ENCODE measurements at places on chromosomes 12 and 14. TPM values are rescaled to one million over a fixed set of nuclear protein-coding genes. Genes with fewer than 3 reads are reported as not detected.

GRCh38 chr12:132445884-132446632 is 43.9 kb upstream of the FBRSL1 start:
- peaks cover 4% of the 10 kb centered on the region for H3K36me3 ChIP-seq
- peaks cover 11% of the 10 kb centered on the region for H3K4me1 ChIP-seq
- DNase-seq: no peak
- H3K27ac ChIP-seq: peak overlapping the region; percentile 94

GRCh38 chr14:32225378-32225920 is 22.4 kb upstream of the RNU6-8 start:
- no peak overlapping the region for H3K27ac ChIP-seq
- H3K4me3 ChIP-seq: no peak overlapping the region
- DNase-seq: no peak
- H3K36me3 ChIP-seq: no peaks in the 10 kb centered on the region
- H3K4me1 ChIP-seq: peaks cover 6% of the 10 kb centered on the region
- H3K27me3 ChIP-seq: no peaks in the 10 kb centered on the region

GRCh38 chr12:103933237-103933636 is 3.0 kb downstream of the HSP90B1 start:
- no peaks in the 10 kb centered on the region for H3K27me3 ChIP-seq
- no peak for DNase-seq

DNA sequence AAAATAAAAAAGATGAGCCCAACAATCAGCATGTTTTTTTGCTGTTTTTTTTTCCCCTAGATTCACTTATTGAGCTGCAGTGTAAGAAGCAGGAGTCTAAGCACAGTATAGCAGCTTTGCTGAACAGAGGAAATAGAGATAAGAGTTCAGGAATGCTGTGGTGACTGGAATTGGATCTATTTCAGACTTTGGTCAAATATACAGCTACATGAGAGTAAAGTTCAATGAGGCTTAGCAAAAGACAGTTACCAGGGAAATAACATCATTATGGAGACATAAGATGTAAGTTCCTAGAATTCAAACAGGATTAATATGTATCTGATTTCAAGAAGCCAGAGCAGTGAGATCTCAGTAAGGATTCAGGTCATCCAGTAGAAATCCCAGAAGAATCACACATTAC is 613.0 kb downstream of the RPS29 start:
- no peaks in the 10 kb centered on the region for H3K27me3 ChIP-seq
- H3K27ac ChIP-seq: no peak overlapping the region
- H3K4me1 ChIP-seq: peaks cover 7% of the 10 kb centered on the region
- H3K36me3 ChIP-seq: no peaks in the 10 kb centered on the region
- DNase-seq: no peak
- no peak overlapping the region for H3K4me3 ChIP-seq

- H3K36me3 ChIP-seq: no peaks in the 10 kb centered on the region
- H3K27me3 ChIP-seq: no peaks in the 10 kb centered on the region
- DNase-seq: peak; percentile 15
- H3K4me1 ChIP-seq: no peaks in the 10 kb centered on the region
- H3K4me3 ChIP-seq: no peak overlapping the region
- no peak overlapping the region for H3K27ac ChIP-seq
Observed at GRCh38 chr14:32252030-32252670, 49.1 kb upstream of the RNU6-8 start.

DNA sequence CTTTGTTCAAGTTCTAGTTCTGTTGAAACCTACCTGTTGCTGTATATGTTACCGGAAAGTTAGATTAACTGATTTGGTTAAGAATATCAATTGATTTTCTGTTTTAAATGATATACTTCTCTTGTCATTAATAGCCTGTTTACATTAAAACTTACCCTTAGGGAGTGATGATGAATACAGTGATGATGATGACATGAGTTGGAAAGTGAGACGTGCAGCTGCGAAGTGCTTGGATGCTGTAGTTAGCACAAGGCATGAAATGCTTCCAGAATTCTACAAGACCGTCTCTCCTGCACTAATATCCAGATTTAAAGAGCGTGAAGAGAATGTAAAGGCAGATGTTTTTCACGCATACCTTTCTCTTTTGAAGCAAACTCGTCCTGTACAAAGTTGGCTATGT is 33.0 kb downstream of the CAND1 start:
- DNase-seq: no peak
- peaks cover 26% of the 10 kb centered on the region for H3K4me1 ChIP-seq
- H3K36me3 ChIP-seq: peaks cover 53% of the 10 kb centered on the region
- H3K27ac ChIP-seq: no peak overlapping the region
- H3K27me3 ChIP-seq: no peaks in the 10 kb centered on the region

DNA sequence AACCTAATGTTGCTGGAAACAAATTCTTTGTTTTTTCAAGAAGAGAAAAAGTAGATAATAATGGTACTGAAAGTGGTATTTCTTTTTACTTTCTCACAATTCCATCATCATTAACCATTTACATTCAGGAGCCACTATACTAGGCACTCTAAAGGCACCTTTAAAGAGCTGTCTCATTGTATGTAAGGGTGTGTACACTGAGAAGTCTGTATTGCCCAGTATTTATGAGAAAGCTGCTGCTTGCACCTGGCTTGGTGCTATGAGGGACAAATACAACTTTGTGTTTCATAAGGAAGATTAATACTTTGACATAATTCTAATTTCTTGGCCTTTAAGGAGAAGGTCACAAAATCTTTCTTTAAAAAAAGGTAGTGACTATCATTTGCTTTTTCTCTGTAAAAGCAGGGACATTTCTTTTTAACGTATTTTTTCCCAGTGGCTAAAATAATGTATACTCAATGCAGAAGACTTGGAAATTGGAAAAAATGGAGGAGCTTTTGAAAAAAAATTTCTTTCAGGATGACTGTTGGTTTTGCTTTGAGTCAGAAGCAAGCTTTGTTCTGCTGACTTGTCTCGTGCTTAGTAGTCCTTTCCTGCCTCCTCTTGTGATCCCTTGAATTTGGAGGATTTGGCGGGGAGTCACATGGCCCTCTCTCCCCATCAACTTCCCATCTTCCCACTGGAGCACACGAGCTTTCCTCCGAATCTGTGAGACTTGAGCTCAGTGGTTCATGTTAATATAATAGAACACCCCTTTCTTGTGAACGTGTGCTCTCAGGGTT is 50.1 kb downstream of the RASSF3 start:
- no peak overlapping the region for H3K27ac ChIP-seq
- no peak overlapping the region for H3K4me3 ChIP-seq
- H3K36me3 ChIP-seq: peaks cover 2% of the 10 kb centered on the region

Gene HOXC12
- total RNA-seq: not detected

Gene CFAP251
- total RNA-seq: 8.9 TPM

Gene KLHDC1
- total RNA-seq: 2.8 TPM

Gene TMPRSS12
- total RNA-seq: not detected

Gene C3AR1
- not detected for total RNA-seq

Gene B4GALNT1
- total RNA-seq: 1.1 TPM

All from progenitor cell of endocrine pancreas (in vitro differentiated cells).